Activated T-cell treated with anti-CD3 and anti-CD28 coated beads for 1 hour (primary cell): ENCODE measurements at places on chromosomes 13 and 19.

- no peak for DNase-seq
These were observed 214.2 kb downstream of the LACC1 start for GRCh38 chr13:44093607-44094564.

GRCh38 chr13:53112522-53112921, 83.9 kb downstream of the OLFM4 start:
- DNase-seq: no peak

DNA sequence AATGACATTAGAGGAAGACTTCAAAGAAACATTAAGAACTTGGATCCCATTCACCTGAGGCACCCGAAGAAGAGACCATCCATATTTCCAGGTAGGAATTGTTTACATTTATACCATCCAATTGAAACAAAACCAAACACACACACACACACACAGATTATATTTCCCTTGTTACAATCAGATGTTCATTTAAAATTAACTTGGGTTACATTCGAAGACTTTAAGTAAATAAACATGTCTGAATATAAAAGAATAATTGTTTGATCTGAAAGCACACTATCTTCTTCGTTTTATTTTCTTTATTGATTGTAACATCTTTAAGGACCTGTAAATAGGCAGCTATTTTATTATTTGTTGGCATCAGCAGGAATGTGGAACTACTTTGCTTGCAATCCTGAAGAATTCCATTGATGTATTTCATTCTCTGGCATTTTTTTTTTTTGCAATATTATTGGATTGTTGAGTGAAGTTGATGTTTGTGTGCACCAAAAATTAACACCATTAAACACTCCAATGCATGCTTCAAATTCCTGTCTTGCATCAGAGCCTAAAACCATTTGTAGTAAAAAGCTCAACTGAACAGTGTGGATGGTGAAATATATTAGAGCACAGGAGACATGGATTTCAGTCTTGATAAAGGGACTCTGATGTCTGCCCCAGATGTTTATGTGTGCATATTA, 85.3 kb upstream of the FRY start:
- no peak for DNase-seq

- no peak for DNase-seq
These were observed 452 bp downstream of the PIAS4 start for GRCh38 chr19:4007836-4008539.

DNA sequence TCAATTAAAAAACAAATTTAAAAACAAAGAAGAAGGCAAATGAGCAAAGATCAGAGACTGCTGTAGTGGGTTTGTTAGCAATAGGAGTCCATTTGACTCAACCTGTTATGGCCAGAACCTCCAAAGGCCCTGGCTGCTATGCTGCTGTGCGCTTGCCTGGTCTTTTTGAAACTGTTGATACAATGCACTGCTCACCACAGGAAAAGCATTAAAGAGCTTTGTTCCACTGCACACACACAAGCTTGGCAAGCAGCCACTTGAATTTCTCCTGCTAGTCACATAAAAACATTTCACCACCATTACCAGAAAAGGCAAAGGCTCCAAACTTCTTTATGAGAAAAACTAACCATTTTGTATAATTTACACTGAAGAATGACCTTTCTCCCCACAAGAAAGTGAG, 132.2 kb downstream of the FREM2 start:
- DNase-seq: no peak

DNA sequence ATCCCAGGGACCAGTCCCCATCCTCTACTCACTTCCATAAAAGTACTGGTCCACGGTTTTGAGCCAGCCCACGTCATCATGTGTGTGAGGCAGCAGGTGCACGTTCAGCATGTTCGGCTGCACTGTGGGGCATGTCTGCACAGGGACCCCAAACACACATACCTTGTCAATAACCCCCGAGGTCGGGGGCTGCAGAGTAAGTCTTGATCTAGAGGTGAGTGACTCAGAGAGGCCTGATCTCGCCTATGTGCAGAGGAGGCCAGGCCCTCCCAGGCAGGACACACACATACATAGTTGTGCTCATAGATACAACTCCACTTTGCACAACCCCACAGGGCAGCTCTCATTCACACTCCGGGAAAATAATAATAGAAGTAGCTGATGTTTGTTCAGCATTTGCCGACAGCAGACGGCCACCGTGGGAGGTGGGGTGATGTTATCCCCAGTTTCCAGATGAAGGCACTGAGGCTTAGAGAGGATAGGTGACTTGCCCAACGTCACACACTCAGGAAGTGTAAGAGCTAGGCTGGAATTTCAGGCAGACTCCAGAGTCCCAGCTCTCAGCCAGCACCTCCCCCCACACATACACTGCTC, 774 bp downstream of the MAN2B1 start:
- no peak for DNase-seq

DNA sequence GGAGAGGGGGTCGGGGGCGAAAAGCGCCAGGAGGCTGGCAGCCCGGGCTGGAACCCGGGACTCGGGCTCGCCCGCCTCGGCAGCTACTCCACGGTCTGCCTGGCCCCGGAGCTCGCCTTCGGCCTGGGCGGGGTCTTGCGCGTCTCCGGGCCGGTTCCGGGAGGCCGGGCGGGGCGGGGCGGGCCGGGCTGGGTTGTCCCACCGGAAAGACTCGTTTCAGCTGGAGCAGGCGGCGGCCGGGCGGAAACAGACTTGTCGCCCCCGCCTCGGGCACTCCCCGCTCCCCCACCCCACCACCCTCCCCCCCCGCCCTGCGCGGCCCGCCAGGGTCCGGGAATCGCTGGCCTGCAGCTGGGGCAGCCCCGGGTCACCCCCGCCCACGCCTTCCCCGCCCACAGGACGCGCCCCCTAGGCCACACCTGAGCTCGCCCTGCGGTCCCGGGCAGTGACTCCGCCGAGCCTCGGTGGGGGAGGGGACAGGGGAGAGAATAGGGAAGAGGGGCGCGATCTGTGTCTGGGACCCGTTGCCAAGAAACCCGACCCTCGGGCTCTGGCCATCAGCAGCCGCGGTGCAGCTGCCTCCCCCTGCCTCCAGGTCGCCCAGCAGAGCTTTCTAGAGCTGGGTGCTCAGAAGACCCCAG, 109.4 kb downstream of the KCTD15 start:
- DNase-seq: no peak
